ENCODE measurements at places on chromosomes 11 and 22.

DNA sequence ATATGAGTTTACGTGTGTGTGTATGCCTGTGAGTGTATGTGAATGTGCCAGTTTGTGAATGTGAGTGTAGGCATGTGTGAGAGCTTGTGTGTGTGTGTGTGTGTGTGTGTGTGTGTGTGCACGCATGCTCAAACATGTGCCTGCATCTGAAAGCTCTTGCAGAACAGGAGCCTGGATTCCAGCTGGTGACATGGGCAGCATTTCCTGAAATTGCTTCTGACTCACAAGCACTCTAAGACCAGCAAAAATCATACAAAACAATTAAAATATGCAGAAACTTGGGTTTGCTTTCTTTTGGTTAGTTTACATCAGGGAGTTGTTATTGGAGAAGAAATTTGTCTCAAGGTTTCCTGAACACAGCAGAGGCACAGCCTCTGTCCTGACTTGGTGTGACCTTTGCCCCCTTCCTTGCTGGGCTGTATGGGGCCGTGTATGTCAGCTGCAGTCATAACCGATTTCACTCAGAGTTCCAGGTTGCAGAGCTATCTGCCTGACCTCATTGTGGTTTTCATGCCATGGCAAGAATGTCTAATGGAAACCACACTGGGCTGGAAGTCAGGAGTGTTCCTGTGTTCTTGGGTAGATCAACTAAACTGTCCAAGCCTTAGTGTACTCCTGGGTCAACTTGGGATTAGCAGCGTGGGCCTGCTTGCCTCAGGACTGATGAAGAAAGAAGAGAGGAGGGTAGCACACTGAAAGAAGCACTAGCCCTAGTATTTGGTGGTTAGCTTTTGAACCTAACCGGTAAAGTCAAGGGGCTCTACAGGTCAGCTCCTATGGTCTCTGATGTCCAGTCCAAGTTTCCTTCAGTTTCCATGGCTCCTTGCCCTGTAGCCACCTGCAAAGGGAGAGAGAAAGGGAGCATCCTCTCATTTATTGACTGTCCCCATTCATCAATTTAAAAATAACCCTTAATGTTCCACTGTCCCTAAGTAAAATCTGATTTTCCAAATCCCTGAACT is 143.7 kb downstream of the SNX19 start:
- peak; percentile 97 for DNase-seq

DNA sequence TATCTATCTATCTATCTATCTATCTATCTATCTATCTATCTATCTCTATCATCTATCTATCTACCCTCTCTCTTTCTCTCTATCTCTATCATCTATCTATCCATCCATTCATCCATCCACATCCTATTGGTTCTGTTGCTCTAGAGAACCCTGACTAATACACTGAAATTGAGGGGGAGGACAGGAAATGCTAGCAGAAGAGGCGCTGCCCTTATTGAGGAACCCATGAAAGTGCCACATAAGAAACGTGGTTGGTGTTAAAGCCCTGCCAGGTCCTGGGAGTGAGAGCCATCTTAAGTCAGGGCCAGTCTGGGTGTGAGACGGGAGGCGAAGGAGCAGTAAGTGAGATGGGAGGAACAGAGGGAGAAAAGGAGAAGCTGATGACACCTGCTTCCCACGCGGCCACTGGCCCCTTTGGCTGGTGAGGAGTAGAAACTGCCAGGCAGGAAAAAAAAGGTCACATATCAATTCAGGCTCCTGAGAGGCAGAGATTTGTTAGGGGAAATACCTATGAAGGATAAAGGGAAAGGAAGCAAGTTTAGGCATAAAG is 87.9 kb upstream of the PLET1 start:
- DNase-seq: no peak

GRCh38 chr11:116342148-116342547 is 430.6 kb downstream of the BUD13 start:
- no peak for DNase-seq

GRCh38 chr11:110878513-110878912 is 166.3 kb upstream of the ARHGAP20 start:
- no peak for DNase-seq
